Mesothelial cell of epicardium (in vitro differentiated cells): ENCODE measurements at places on chromosomes 1 and 21. TPM values are rescaled to one million over a fixed set of nuclear protein-coding genes. Genes with fewer than 3 reads are reported as not detected.

- no peak overlapping the region for H3K4me3 ChIP-seq
- no peak for DNase-seq
- peaks cover 26% of the 10 kb centered on the region for H3K27me3 ChIP-seq
- no peaks in the 10 kb centered on the region for H3K4me1 ChIP-seq
- no peak overlapping the region for H3K27ac ChIP-seq
These were observed 123.4 kb downstream of the HLX start for GRCh38 chr1:221002601-221003000.

DNA sequence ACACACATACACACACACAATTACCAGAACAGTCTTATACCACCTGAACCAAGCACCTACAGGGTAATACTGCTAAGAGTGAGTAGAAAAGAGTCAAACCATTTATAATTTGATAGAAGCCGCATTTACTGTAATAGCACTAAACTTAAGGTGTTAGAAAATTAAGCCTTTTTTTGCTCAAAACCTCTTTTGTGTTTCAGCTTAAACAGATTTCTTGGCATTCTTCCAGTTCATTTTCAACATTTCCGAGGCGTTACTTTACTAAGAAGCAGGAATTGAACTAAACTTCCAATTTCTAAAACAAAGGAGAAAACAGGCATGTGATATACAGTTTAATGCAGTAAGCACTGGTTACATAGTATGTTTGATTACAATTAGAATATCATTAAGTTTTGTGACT lies 387.2 kb downstream of the NCAM2 start:
- DNase-seq, result no peak
- H3K4me1 ChIP-seq, result no peaks in the 10 kb centered on the region
- H3K27me3 ChIP-seq, result no peaks in the 10 kb centered on the region
- H3K4me3 ChIP-seq, result no peak overlapping the region
- H3K27ac ChIP-seq, result no peak overlapping the region

- no peaks in the 10 kb centered on the region for H3K4me1 ChIP-seq
- no peak overlapping the region for H3K27ac ChIP-seq
- H3K27me3 ChIP-seq, result no peaks in the 10 kb centered on the region
- no peak for DNase-seq
- no peak overlapping the region for H3K4me3 ChIP-seq
- no peaks in the 10 kb centered on the region for H3K36me3 ChIP-seq
These were observed 160.5 kb downstream of the TBX15 start for GRCh38 chr1:118827636-118828035.

GRCh38 chr21:31554511-31555022 lies 104.9 kb upstream of the SOD1 start:
- no peak for DNase-seq
- H3K27me3 ChIP-seq, result no peaks in the 10 kb centered on the region
- H3K36me3 ChIP-seq, result peaks cover 6% of the 10 kb centered on the region

- no peak overlapping the region for H3K27ac ChIP-seq
- no peaks in the 10 kb centered on the region for H3K4me1 ChIP-seq
- peaks cover 2% of the 10 kb centered on the region for H3K36me3 ChIP-seq
- peaks cover 26% of the 10 kb centered on the region for H3K27me3 ChIP-seq
- no peak overlapping the region for H3K4me3 ChIP-seq
These were observed 12.9 kb upstream of the SMAP2 start for GRCh38 chr1:40360631-40361030.

Gene ACTL8
- not detected in 3 replicates for total RNA-seq

Gene IFI44
- total RNA-seq, result 77.1 to 94.3 TPM (median 81.4 TPM) in 3 replicates
